HEK293T (cell line): ENCODE measurements at places on chromosomes 1 and 21.
A peak's percentile ranks its signal among the peaks of the same experiment; 100 is the strongest.

DNA sequence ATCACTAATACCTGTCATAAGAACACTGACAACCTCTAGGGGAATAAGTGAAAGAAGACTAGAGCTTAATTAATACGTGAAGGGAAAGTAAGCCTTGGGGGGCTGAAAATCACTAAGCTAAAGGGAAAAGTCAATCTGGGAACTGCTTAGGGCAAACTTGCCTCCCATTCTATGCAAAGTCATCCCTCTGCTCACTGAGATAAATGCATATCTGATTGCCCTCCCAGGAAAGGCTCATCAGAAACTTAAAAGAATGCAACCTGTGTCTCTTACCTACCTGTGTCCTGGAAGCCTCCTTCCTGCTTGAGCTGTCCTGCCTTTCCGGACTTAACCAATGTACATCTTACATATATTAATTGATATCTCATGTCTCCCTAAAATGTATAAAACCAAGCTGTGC, 81.8 kb downstream of the WDR64 start:
- DNase-seq = no peak

DNA sequence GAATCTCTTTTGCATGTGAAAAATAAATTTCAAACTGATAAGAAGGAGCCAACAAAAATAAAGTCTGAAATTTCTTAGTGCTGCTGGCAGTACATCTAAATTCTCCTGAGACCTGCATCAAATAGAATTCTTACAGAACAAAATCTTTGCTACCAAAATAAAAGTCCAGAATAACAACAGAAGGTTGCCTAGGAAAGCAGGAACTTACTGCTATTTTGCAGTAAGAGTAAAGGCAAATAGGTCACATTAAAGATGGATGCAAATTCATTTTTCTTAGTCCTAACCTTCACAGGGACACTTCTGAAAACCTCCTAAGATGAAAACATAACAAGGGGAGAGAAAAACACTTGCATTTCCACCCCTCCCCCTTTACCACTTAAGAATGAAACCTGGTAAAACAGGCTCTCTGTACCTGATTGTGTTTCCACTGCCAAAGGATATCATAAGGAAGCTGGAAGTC, 59.0 kb downstream of the RUSC1 start:
- DNase-seq = peak; percentile 18

- peak; percentile 31 for DNase-seq
Observed at GRCh38 chr1:216119600-216119999, 303.6 kb downstream of the USH2A start.

DNA sequence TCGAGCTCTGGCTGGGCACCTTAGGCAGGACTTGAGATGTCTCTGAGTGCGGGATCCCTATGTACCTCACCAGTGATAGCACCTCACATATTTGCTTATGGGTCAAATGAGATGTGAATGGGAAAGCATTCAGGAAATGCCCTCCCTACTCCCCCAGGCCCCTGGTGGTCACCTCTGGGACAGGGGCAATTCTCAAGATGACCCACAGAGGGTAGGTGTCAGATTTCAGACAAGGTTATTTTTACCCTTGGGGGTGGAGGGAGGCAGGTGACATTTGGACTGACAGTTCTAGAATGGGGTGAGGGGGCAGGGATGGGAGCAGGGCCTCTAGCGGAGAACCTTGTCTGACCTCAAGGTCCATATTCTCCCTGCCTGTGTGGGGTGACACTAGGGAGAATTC, 27.1 kb downstream of the ACOT11 start:
- DNase-seq = no peak

DNA sequence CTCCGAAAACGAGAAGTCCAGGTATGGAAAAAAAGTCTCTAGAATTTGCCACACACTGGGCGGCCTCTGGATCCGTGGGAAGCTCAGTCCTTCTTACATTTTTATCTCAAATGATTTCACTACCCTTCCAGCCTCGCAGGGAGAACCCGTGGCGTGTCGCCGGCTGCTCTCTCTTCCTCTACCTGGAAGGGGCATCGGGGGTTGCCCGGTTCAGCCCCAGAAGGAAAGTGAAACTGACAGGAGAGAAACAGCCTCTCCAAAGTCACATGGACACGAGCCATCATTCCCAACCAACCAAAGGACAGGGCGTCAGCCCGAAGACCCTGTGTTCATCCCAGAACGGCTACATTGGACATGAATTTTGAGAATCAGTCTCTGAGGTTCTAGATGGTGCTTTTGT, 182.5 kb downstream of the ADSS2 start:
- no peak for DNase-seq

GRCh38 chr21:41236352-41236973, 68.5 kb downstream of the BACE2 start:
- no peak for DNase-seq

DNA sequence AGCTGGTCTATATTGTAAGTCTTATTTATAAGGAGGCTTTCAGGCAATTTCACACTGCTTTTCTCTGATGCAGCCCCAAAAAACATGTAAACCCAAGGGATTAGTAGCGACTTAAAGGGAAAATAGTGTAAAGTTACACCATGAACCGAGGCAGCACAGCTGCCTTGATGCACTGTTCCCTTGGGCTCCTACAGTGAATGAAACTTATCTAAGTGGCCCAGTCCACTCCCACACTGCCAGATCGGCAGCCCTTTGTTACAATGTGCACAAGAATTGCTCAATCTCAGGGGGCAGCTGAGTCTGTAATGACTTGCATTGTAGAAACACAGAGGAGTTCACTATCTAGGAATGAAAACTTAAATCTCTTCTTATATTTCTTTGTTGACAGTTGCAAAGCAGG, 120.8 kb upstream of the ADGRL2 start:
- no peak for DNase-seq

DNA sequence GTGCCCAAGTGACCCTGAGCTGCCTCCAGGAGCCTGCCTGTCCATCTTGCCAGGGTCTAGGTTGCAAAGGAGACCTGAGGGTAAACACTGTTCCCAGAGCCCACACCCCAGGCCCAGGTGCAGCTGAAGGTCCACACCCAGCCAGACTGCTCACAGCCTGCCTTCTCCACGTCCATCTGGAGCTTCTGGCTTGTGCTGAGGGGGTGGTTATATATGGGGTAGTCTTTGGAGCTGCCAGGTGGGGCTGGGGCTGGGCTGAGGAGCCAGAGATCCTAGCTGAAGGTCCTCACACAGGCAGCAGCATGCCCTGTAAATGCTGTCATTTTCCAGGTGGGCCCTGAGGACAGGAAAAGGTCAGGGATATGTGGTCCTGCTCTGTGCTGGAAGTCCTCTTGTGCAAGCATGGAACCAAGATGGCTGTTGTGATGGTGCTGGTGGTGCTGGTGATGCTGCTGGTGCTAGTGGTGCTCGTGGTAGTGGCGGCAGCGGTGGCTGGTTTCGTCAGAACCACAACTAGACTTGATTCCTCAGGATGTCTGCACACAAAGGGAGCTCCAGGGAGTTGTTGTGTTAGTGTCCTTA, 182.7 kb downstream of the MATN1 start:
- no peak for DNase-seq

GRCh38 chr1:76572229-76572628, 295.1 kb upstream of the ST6GALNAC5 start:
- DNase-seq = no peak

- DNase-seq = no peak
Observed at GRCh38 chr1:115426231-115426771, 88.3 kb upstream of the NGF start.

- DNase-seq = no peak
Observed at GRCh38 chr1:207873055-207873890, 37.7 kb downstream of the CD34 start.

- no peak for DNase-seq
Observed at GRCh38 chr1:82108843-82109242, 308.1 kb downstream of the ADGRL2 start.

DNA sequence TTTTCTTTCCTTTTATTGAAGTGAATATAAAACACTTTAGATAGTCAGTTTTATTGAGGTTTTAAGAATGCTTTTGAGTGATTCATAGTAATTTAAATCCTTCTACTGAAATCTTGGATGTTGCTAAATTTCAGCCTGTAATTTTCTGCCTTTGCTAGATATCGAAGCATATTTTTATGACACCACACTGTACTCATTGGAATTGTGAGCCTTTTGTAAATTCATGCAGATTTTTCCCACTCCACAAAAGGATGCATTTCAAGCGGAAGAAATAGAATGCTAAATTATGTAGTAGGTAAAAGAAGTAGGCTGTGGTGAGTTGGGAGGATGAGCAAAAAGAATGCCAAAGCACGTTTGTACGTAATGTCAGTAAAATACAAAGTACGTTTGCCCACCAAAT, 13.8 kb downstream of the SNX7 start:
- no peak for DNase-seq

DNA sequence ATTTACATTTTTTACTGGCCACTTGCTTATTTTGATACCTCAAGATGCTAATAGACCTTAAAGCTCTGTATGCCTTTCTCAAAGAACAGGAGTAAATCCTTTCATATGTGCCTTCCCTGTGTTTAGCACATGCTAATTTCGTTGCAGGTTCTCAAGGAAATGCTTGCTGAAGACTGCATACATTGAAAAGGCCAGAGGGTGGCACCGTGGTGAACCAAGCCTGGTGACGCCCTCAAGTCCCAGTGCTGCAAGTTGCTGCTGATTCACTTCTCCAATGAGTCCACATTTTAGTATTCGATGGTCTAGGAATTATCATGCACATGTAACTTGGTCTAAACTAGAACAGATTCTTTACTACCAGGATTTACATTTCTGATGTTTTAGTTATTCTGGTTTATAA, 94.1 kb downstream of the CLDN17 start:
- peak; percentile 33 for DNase-seq

GRCh38 chr21:33824156-33824941, 91.3 kb downstream of the ATP5PO start:
- DNase-seq = no peak

DNA sequence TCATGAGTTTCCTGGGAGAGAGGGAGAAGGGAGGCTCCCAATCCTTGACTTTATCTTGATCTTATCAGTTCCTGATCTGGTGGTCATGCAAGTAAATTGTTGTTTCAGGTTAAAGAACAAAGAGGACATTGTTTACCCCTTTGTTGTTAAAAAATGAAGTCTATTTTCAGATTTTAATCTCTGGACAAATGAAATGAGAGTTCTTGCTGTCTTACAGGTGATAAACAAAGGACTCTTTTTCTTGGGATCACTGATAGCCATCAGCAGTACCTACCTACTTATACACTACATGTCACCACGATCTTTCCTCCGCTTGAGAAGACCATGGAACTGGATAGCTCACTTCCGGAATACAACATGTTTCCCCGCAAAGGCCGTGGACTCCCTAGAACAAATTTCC, 48.4 kb downstream of the CHML start:
- DNase-seq = no peak

DNA sequence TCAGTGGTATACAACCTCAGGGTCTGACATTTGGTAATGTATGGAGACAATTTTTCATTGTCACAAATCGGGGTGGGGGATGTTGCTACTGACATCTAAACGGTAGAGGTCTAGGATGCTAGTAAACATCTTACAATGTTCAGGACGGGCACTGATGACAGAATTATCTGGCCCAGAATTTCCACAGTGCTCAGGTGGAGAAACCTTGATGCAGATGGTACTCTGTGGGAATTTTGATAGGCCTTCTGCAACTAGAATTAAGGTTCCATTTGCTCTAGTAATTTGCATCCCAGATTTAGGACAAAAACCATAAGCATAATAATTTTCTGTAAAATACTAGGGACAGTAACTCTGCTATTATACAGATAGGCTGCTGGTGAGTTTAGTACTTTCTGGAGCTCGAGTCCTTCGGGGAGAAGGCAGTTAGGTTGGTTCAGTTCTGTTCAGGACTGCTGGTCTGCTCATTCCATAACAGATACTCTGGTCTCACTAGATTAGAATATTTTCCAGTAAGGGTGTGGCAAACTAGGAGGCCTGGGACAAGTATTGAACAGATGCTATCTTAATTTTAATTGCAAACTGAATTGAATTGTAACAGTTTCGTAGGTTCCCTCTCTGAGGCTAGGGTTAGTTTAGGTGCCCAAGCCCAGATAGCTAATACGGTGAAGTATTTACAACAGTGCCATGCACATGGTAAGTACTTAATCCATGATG, 11.4 kb downstream of the METTL13 start:
- DNase-seq = no peak

DNA sequence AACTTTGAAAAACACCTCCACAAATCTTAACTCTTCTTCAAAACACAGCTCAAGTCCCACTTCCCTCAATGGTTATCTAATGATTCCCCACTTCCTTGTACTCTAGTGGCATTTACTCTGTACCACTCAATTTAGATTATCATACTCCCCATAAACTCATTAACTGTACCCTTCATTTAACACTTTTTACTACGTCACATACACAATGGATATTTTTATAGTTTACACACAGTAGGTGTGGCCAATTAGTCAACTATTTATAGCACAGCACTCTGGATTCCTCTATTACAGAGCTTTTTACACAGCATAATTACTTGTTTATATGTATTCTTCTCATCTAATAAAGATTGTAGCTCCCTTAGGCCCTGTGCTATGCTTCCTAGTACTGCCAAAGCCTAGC, 62.1 kb downstream of the FOXJ3 start:
- no peak for DNase-seq
